ENCODE measurements at places on chromosomes 7 and 10.

GRCh38 chr10:58653139-58653538, 140.5 kb downstream of the BICC1 start:
- DNase-seq: no peak

GRCh38 chr7:117564080-117564479, 84.3 kb downstream of the CFTR start:
- DNase-seq: no peak

DNA sequence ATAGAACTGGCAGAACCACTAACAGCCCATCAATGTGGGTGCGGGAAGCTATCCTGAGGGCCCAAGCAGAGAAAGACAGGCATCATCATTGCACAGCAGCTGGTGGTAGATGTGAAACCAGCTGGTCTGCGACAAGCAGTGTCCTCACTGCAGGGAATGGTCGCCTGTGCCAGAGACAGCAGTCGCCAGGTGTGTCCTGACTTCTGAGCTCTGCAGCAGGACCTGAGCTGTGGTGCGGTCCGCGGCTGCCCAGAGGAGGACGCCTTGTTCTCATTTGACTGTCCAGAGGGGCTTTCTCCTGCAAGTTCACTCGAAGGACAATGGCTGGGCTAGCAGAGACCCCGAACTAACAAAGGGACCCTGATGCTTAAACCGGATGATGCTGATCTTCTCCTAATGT, 97.4 kb downstream of the LRRC18 start:
- no peak for DNase-seq

DNA sequence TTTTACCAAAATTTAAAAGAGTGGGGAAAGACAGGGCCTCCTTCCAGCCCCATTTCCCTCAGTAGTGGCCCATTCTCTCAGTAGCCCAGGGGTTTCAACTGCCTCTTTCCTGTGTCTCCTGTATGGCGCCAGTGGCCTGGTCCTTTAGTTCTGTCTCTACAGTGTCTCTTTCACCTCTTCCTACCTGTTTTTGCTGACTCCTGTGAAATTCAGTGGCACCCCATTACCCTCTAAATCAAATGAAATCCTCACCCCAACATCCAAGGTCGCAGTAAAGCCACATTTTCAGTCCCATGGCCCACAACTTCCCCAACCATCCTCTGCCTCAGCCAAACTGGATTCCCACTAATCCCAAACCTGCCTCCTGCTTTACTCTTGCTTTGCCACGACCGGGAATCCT, 200.7 kb downstream of the IPMK start:
- no peak for DNase-seq

- peak; percentile 47 for DNase-seq
Observed at GRCh38 chr10:123136806-123137642, 1.3 kb downstream of the HMX3 start.

DNA sequence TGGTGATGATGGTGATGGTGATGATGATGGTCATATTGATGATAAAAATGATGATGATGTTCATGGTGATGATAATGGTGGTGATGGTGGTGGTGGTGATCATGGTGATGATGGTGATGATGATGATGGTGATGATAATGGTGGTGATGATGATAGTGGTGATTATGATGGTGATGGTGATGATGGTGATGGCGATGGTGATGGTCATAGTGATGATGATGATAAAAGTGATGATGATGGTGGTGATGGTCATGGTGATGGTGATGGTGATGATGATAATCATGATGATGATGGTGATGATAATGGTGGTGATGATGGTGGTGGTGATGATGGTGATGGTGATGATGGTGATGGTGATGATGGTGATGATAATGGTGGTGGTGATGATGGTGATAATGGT, 478.7 kb downstream of the TYW1 start:
- no peak for DNase-seq

Measured in nephron progenitor cell (in vitro differentiated cells).